ENCODE measurements at places on chromosomes 6 and 20. TPM values are rescaled to one million over a fixed set of nuclear protein-coding genes. Genes with fewer than 3 reads are reported as not detected.

GRCh38 chr6:132695773-132696172 lies 18.1 kb downstream of the VNN1 start:
- DNase-seq: no peak

- DNase-seq: no peak
Observed at GRCh38 chr20:59629141-59630045, 25.1 kb downstream of the PHACTR3 start.

PDYN gene
- total RNA-seq: not detected

CNKSR3 gene
- total RNA-seq: not detected

- no peak for DNase-seq
Observed at GRCh38 chr20:59690976-59691375, 86.6 kb downstream of the PHACTR3 start.

AVP gene
- not detected for total RNA-seq

- no peak for DNase-seq
Observed at GRCh38 chr6:160956300-160957035, 35.1 kb upstream of the MAP3K4 start.

- DNase-seq: no peak
Observed at GRCh38 chr6:129750360-129750759, 40.4 kb upstream of the ARHGAP18 start.
